ENCODE measurements at places on chromosomes 2 and 18.

DNA sequence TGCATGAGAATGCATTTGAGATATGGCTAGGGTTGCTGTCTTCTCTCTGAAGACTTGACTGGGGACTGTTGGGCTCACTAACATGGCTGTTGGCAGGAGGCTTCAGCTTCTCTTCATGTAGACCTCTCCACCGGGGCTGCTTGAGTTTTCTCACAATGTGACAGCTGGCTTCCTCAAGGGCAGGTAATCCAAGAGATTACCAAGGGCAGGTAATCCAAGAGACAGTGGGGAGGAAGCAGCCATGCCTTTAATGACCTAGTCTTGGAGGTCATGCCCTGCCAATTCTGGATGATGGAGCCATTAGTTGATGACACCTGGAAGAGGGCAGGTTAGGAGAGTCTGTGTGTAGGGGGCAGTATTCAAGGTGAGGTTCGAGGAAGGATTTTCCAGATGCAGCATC is 40.5 kb downstream of the NEURL3 start:
- DNase-seq: no peak

DNA sequence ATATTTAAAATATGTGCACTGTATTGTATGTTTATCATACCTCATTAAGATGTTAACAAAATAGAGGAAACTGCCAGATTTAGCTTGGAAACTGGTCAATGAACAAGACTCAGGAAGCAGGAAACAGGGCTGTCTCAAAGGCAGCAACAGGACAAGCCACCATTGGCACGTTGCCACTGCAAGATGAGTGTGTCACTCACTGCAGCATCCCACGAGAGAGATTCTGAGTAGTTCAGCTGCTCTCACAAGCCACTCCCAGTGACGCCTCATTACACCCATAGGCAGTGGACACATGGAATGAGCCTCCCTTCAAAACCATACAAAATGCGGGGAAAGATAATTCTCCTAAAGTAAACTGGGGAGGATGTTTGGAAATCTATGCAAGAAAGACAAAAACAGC is 181.9 kb upstream of the DLGAP1 start:
- no peak for DNase-seq

DNA sequence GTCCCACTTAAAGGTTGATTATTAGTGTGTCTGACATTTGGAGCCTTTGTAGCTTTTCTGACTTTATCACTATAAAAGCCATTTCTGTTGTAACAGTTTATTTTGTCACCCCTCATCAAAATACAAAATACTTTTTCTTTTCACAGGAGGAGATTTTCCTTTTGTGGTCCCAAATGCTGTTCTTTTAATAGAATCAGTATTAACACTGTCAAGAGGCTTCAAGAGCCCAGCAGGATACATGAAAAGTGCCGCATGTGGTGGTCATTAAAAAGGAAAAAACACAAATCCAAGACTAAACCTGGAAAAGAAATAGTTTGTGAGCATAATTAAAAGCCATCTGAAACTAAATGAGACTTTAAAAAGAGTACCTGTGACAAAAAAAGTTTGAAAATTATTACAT is 515.7 kb downstream of the DCDC2C start:
- no peak for DNase-seq

DNA sequence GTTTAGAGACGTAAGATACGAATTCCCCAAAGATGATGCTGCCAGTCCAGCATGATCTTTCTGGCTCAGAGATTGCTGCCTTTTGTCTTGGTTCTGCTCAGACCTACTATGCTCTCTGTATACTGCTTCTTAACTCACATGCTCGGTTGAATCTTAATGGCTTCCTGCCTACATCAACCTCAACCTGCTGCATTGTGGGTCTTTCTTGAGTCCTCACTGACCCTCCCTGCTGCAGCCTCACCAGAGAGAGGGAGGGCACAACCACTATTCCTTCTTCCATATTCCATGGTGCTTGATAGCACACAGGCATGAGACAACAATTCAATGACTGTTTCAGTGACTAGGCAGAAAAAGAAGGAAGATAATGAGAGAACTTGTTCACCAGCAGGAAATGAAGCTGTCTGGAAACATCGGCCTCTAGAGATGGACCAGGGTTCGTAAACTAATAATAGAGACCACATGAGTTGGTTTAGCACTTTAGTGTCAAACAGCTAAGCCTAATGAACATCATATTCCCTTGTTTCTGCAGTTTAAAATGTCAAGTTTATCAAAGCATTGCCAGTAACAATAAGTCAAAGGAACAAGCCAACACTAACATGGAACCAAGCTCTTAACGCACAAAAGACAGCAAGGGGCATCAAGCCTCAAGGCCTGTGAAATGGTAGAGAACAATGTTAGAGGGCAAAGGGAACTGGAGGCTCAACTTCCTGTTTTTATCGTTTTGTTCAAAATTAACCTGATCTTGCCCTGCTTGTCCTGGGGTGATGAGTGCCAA is 333.9 kb downstream of the PDE11A start:
- DNase-seq: no peak

DNA sequence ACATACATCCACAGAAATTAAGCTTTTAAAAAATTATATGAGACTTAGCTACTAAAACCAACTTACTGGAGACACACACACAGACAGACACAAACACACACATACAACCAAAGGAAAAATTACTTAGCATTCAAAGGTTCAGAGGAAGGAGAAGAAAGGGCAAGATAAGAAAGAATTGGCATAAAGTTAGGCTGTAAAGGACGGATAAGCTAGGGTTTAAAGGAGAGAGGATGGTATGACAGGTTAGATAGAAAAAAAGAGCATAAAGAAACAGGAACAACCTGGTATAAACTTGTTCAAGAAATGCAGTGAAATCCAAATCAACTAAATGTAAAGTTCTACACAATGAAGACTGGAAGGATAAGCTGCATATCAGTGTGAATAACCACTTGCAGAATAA is 73.4 kb downstream of the SLC66A3 start:
- no peak for DNase-seq

DNA sequence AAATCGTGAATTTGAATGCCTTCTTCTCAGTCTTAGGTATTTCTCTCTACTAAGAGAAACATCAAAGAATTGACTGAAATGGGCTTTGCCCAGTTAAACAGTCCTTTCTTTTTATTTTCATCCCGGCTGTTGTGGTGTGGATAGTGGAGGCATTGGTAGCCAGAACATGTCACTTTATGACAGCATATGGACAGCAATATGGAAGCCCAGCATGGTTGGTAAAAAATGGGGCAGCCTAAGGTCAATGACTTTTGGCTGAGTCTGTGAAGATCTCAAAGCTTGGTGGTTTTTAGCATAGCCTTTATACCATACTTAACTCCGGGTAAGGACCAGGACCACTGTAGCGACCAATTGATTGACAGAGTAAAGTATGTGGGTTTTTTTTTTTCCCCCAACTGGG is 3.2 kb downstream of the CERS6 start:
- DNase-seq: no peak

DNA sequence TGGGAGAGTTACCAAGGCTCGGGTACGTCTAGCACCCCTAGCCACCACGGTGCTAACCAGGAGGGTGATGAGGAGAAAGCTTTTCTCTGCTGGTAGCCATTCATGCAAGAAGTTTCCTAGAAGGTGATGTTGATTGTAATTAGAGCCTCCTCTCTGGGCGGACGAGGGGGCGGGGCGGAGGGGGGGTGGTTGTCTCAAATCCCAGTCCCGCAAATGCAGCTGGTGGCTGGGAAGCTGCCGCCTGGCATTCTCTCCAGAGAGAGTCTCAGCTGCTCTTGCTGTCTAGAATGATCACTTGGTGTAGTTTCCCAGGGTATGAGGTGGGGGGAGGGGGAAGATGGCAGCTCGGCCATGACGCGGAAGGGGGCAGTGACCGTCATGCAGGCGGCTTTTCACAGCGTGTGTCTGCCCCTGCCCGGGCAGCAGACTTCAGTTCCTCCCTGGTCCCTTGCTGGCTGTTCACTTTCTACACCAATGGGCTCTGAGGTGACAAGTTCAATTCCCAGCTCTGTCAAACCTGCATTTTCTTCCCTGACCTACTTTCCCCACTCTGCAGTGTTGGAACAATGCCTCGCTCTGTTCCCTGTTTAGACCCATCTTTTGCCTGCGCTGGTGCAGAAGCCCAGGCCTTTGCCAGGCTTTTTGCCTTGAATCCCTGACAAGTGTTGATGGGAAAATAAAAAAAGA is 61.5 kb upstream of the KLF7 start:
- peak; percentile 90 for DNase-seq

DNA sequence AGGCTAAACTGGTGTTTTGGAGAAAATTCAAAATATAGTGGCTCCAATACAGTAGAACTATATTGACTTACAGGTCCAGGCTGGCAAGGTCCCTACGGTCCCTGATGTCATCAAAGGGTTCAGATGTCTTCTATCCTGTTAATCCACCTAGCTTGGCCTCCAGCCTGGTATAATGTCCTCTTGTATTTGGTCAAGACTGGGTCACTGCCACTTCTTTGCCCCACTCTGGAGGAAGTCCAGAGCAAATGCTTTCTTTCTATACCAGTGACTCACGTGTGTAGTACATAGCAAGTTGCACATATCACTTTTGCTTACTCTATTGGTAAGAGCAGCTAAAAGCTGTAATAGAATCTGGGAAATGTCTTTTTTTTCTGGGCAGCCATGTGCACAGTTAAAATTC is 80.8 kb downstream of the LCLAT1 start:
- DNase-seq: no peak

GRCh38 chr18:44719519-44720060 is 38.9 kb downstream of the SETBP1 start:
- DNase-seq: no peak

DNA sequence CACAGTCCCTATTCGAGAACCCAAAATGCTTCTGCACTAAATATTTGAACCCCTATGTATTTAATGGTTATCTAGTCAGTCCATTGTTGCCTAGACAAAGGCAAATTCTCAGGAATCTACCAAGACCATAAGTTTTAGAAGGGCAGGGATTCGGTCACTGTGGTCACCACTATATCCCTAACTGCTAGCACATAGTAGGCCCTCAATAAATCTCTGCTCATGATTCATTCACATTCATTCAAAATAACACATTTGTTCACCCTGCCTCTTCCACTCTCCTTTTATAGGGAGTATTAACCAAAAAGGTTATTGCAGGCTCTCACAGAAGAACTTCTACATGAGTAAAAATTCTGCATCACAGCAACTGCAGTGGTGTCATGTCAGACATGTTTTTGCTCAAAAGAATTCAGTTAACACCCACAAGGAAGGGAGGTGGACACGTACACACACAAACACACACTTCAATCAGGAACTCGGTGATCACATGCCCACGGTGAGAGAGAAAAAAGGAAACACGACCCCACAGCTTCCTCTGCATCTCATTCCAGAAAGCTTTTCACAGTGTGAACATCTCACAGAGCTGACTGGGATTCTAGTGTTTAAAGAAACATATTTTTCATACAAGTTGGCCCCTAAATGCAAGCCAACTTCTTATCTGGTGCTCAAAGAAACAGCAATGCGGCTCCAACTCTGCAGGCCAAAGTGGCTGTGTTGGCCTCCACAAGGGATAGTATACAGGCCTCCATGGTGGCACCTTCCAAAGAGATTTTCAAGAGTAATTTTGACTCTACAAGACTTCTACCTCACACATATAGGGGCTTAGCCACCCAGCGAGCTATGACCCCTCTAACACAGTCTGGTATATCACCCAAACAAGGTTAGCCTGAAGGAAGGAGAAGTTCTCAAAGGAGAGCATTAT is 98.0 kb downstream of the ANKRD44 start:
- peak; percentile 21 for DNase-seq

- DNase-seq: no peak
These were observed 79.4 kb upstream of the FAM136A start for GRCh38 chr2:70381235-70381634.

- DNase-seq: no peak
These were observed 46.3 kb downstream of the CABLES1 start for GRCh38 chr18:23181547-23181946.

- DNase-seq: no peak
These were observed 42.6 kb upstream of the RAPGEF4 start for GRCh38 chr2:172693037-172693436.

DNA sequence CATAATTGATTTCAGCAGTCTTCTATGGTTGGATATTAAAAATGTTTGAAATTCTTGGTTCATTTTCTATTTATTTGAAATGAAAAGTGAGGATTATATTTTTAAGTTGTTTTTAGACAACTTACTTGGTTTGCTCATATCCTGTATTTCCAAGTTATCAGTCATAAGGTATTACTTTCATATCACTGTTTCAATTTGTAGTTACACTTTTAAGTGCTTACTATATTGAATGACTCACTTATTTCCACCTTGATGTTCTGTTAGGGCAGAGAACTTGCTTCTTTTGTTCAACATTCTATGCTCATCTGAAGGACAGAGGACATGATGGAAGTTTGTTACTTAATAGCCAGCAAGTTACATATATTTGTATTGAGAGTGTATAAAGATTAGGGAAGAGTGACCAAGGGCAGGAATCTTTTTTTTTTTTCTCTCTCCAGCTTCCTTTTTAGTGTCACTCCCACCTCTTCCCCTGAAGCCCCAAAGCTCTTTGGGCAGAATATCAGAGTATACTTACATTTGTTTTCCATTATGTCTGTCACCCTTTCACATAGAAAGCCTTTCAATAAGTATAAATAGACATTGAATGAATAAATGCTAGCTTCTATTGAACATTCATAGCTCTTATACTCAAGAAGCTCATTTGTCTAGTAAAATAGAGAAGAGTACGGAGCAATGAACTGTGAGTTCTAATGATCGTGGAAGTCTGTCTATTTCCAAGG is 28.1 kb downstream of the PIK3C3 start:
- DNase-seq: no peak

- no peak for DNase-seq
These were observed 273.4 kb upstream of the SIX2 start for GRCh38 chr2:45282646-45283045.

- DNase-seq: peak; percentile 40
These were observed 710 bp downstream of the SEC11C start for GRCh38 chr18:59140302-59140885.

DNA sequence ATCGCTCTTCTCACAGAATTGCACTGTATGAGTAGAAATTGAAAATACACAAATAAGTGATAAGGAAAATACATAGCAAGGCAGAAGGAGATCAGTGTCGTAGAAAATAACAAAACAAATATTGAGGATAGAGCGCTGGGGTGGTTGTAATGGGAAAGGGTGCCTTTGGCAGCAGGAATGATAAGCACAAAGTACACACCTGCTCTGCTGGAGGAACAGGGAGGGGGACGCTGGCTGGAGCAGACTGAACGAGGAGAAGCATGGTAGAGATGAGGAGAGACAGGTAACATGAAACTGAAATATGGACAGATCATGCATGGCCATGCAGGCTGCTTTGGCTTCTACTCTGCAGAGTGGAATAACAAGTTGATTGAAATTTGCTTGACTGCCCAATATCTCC is 181.2 kb upstream of the FSHR start:
- DNase-seq: no peak

Measured in midbrain (tissue), 1 donor.